Stimulated activated CD4-positive, alpha-beta T cell treated with anti-CD3 and anti-CD28 coated beads, Interleukin-2, amount 100 ng/mL, for 24 hours (primary cell): ENCODE measurements at places on chromosomes 3 and 15.

GRCh38 chr15:56802161-56802560 lies 68.9 kb upstream of the ZNF280D start:
- no peak for DNase-seq

DNA sequence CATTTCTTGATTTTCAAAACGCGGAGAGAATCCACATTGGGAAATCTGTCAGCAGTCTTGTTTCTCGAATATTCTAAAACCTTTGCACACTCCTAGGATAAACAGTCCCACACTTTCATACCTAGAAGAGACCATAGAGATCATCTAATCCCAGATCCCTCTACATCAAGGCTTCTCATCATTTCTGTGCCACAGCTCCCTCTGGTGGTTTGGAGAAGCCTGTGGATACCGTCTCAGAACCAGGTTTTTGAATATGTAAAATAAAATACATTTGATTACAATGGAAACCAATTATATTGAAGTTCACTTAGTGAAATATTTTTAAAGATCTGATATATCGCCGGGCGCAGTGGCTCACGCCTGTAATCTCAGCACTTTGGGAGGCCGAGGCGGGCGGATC lies 211.9 kb upstream of the GOLGA6L4 start:
- DNase-seq: no peak

- no peak for DNase-seq
These were observed 1.9 kb downstream of the KLHDC8B start for GRCh38 chr3:49173116-49173791.

GRCh38 chr3:42681361-42682038 lies 3.8 kb upstream of the KLHL40 start:
- no peak for DNase-seq

- no peak for DNase-seq
These were observed 176.7 kb downstream of the PDZRN3 start for GRCh38 chr3:73448041-73448440.

GRCh38 chr3:56737006-56737405 lies 53.9 kb upstream of the TASOR start:
- DNase-seq: no peak

- no peak for DNase-seq
These were observed 515.2 kb upstream of the CCDC54 start for GRCh38 chr3:106862067-106862466.

- no peak for DNase-seq
These were observed 17.4 kb upstream of the COL8A1 start for GRCh38 chr3:99620976-99621375.

DNA sequence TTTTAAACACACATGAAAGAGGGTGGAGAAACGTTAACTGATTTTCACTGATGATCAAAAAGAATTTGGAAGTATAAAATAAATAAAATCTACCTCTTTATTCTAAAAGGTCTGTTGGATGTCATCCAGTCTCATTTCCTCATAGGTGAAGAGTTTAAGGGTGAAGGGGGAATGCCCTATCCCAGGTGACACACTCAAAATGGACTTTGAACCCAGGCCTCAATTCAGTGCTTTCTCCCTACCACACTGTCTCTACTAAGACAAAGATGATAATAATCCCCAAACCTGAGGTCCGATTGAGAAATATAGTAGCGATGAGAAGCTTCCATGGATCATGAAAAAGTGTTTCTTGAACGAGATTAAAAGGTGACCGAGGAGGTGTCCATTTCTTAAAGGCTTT lies 5.1 kb upstream of the EFCAB12 start:
- DNase-seq: no peak
